ENCODE measurements at places on chromosomes 12 and 14.

- no peak for DNase-seq
Observed at GRCh38 chr12:96399120-96399918, 920 bp downstream of the CDK17 start.

- DNase-seq, result no peak
Observed at GRCh38 chr12:19436931-19437330, 2.4 kb upstream of the AEBP2 start.

DNA sequence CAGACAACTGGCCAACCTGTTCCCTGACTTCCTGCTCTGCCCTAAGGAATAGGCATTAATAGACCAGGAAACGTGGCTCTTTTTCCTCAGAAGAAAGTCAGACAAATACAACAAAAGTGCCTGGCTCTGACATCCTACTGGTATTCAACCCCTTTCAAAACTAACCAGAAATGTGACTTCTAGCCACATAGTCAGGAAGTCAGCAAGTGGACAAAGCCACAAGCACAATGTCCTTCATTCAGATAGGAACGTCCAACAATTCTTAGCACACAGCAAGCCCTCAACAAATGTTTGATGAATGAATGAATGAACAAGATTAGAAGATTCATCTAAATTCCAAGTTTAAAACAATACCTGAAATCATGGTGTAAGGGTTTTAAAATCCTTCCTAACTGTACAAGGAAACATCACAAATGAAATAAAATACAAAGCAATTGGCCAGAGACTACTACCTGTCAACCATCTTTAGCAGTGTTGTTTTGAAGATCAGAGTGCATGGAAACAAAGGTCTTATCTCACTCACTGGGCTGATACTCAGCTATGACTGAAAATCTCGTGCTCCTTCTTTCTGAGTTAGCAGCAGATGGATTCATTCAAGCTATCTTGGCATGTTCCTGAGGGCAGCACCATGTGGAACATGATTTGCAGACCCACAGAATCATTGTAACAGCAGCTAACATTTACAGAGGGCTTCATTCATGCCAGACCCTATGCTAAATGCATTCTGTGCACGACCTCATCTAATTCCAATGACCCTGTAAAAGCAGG, 16.5 kb downstream of the APPL2 start:
- DNase-seq, result no peak

DNA sequence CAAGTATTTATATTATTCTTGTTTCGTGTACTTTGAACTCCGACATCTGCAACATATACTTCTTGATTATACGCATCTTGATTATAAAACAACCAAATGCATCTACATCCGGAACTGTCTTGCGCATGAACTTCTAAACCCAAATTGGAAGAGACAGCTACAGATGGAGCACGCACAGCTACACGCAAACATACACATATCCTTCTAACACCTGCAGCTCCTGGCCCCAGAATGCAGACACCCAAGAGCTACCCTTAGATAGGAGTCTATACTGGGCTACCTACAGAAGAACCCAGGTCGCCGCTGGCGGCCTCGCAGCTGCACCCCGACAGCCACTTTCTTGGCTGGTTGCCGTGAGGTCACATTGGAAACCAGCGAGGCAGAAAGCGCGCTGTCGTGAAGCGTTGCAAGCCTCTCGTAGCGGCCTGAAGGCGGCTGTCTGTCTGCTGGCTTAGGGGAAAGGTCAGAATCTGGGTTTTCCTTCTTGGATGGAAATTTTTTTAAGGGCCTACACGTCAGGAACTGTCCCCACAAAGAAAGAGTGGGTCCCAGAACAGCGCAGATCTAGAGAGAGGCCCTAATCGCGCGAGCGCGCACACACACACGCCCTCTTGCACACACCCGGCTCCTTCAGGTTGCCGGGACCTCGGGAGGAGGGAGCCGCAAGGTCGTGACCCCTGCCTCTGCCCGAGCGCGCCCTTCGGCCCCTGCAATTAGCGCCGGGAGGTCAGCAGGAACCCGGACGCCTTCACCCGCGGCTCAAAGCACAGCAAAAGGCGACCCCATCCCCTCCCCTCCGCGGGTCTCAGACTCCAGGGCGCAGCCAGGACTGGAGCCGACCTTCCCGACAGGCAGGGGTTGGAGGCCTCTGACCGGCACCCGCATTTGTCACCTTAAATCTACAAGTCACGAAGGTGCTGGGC, 17.0 kb downstream of the TBX3 start:
- no peak for DNase-seq

- DNase-seq, result no peak
Observed at GRCh38 chr12:1185460-1186182, 194.6 kb downstream of the ERC1 start.

GRCh38 chr14:77849711-77850110, 49.8 kb downstream of the ADCK1 start:
- no peak for DNase-seq

- DNase-seq, result no peak
Observed at GRCh38 chr14:104266631-104267575, 128.5 kb downstream of the KIF26A start.

DNA sequence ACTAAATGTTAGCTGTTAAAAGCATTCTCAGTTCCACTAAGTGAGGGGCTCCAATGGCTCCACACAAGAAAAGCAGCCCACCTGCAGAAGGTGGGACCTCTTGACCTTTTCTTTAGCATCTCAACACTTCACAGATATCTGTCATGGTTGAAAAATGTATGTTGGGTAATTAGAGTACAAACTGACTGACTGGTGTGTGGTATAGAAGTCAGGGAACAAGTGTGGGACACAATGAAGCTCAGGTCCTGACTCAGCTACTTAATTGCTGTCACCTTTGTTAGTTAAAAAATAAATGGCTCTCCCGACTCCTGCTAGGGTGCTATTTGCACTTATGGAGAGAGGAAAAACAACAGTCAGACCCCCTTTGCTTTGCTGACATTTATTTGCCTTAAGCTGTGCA, 299.0 kb downstream of the TTC6 start:
- DNase-seq, result no peak

- DNase-seq, result no peak
Observed at GRCh38 chr12:109725321-109726105, 11.9 kb downstream of the FAM222A start.

DNA sequence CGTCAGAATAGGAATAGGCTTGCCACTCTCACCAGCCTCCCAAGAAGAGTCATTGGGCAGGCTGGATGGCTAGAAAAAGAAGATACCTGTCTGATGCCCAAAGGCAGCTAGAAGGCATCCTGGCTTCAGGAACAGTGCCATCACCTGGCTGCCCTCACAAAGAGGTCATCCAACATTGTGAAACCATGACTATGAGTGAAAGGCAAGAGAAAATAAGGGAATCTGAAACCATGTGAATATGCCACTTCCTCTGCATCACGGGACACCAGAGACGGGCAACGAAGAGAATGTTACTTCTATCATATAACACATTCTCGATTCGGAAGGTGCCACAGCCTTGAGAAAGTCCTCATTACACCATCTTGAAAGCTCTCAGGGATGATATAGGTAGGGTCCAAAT, 182.0 kb downstream of the DAD1 start:
- no peak for DNase-seq

DNA sequence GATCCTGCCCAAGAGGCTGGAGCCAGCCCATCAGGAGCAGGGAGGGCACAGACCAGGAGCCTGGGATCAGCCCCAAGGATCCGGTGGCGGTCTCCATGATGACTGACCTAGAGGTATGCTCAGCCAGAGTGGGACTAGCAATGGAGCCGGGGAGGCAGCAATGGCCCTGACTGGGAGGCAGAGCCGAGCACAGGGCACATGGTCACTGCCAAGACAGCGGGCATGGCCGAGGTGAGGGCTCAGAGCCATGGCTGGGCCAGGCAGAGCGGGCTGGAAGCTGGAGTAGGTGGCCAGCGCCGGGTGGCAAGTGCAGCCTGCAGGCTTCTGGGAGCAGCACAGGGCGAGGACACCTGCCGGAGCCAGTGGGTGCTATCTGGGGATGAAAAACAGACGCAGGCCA, 259.3 kb downstream of the BCL11B start:
- DNase-seq, result no peak

DNA sequence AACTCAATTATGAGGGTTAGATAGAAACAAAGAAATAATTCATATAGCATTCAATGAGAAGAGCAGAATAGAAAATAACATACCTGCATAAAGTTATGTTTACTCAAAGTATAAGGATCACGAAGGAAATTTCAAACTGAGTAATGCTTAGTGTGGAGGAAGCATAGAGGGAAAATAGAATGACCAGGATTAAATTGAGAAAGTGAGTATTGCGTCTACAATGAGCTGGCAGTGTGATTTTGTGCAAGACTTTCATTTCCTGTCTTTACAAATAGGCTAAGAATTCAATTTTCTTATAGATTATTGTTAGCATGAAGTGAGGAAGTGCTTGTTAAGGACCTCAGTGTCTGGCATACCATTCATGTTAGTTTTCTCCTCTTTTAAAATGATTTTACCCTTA, 12.0 kb downstream of the ADGRD1 start:
- DNase-seq, result no peak

DNA sequence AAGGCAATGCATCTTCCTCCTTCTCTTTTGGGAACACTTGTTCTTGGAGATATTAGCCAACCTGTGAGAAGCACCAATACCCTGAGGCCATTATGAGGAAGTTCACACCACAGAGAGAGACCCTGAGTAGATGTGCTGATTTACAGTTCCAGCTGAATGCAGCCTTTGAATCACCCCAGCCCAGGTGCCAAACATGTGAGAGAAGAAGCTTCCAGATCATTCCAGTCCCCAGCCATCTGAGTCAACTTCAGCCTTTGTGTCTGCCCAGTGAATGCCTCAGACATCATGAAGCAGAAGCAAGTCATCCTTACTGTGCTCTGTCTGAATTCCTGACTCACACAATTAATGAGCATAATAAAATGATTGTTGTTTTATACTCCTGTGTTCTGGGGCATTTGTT, 25.1 kb downstream of the C12orf42 start:
- no peak for DNase-seq

DNA sequence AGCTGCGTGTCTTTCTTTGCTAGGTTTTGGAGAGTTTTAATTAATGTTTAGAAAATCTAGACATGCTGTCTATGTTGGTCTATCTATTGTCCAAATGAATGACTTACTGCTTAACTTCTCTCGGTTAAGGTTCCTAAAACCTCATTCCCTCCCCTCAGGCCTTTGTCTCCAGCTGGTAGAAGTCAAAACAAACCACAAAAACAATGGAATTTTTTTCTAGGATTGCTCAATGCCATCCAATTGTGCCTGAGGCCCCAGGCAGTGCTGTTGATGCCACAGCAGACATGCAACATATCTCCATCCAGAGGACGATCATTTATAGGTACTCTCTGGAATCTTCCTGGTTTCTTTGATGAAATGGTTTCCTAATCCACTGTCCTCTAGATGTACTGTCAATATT, 448.2 kb upstream of the TBX3 start:
- no peak for DNase-seq

- no peak for DNase-seq
Observed at GRCh38 chr14:69356903-69357543, 41.1 kb downstream of the ERH start.

DNA sequence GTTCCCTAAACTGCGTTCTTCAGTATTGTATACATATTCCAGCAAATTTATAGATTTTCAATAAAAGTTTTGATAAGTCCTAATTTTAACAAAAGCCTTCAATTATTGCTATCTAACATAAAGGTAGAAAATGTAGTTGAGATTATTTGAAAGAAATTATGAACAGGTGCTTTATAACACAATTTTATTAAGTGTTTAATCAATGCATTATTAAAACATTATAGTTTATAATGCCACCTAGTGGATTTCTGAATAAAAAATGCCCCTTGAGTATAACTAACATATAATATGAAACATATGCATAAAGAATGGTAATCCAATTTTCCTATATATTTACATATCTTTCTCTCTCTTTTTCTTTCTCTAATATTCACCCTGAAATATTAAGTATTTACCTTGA, 515.3 kb downstream of the SLC6A15 start:
- no peak for DNase-seq

DNA sequence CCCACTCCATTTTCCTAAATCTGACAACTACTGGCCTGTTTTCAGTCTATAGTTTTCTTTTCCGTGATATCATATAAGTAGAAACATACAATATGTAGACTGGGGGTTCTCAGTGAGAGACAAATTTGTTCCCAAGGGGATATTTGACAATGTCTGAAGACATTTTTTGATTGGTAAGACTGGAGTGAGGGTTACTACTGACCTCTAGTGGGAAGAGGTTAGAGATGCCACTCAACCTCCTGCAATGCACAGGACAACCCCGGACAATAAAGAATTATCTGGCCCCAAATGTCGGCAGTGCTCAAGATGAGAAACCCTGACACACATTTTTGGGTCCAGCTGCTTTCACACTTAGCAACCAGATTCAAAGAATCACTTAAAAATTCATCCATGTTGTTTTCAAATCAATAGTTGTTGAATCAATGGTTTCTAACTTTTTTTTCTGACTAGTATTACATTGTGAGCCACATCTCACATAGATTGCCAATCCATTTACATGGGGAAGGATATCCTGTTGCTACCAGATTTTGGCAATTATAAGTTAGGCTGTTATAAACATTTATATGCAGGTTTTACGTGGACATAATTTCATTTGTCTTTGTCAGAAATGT, 307.1 kb downstream of the RPL10L start:
- DNase-seq, result no peak

DNA sequence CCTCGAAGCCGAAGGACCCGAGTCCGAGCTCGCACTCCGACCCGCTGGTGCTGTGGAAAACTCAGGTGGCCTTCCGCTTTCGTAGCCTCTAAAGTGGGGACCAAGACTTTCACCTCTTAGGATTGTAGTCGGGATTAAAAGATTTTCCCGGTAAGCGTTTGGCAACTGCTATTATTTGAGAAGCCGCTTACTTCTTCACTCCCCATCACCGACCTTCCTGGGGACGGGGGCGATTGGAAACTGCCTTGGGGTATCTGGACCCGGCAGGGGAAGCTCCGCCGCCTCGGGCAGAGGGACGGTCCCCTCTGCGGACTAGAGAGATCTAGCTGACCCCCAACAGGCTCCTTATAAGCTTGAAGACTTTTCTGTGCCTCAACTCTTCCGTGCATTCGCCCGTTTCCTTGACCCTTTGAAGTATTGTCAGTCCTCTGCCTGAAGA, 659 bp downstream of the TRAFD1 start:
- DNase-seq, result no peak

GRCh38 chr12:71276541-71276940, 118.7 kb upstream of the TSPAN8 start:
- DNase-seq, result no peak

GRCh38 chr14:74980731-74981461, 21.8 kb upstream of the EIF2B2 start:
- no peak for DNase-seq

DNA sequence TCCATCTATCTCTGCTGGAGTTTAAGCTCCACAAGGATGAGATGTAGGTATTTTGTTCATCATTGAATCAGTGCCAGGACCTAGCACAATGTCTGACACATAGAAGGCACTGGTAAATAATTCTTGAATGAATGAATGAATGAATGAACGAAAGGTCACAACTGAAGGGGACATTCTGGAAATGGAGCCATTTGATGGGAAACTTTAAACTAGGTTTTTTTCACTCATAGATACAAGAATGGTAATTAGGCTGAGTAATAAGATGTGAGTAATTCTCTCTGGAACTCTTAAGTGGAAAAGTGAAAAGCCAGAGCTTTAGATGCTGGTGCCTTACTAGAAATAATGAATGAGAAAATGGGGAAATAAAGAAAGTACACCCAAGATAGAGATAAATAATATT, 44.3 kb downstream of the SCN8A start:
- DNase-seq, result no peak
